ENCODE measurements at places on chromosomes 1 and 21.

- no peak for DNase-seq
Observed at GRCh38 chr1:207097871-207098324, 6.1 kb upstream of the C4BPA start.

DNA sequence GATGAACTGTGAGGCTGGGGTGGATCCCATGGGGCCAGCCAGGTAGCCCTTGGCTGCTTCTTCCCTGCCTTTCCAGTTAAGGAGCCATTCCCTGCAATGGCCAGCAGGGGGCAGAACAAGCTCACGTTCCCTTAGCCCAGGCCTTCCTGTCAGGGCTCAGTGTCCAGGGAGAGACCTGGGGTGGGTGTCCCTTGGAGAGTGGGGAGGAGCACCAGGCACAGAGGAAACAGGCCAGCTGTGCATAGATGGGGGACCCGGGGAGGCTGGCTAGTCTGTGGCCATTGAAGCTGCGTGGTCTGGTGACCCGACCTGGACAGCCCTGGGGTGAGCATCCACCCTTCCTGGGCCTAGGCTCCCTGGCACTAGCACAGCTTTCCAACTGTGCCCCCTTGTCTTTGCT is 13.2 kb upstream of the EPS8L3 start:
- DNase-seq, result peak; percentile 65

DNA sequence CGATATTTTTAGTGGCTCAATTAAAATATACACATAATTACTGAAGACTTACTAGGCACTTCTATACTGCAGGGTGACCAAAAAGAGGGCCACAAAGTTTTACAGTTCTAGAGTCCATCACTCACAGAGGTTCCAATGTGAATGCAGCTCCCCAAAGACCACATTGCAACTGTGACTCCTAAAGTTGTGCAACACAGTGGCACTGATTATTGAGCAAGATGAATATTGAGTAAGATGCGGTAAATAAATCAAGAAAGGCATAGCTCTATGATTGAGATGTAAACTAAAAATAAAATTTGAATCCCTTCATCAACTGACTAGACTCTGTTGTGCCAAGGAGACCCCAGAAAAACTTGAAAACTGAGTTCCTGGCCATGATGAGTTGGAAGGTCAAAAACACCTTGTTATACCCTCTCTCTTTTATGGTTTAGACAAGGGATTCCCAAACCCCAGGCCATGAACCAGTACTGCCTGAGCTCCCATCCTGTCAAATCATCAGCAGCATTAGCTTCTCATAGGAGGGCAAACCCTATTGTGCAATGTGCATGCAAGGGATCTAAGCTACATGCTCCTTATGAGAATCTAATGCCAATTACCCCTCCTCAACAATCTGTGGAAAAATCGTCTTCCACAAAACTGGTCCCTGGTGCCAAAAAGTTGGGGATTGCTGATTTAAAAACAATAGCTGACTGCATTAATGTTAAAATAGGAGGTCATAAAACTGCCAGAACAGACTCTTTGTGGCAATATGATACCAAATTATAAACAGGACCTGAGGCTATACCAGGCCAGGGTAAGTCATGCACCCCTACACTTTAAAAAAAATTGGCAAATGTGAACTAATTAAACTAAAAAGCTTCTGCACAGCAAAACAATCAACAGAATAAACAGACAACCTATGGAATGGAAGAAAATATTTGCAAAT is 94.3 kb downstream of the ADGRL4 start:
- no peak for DNase-seq

DNA sequence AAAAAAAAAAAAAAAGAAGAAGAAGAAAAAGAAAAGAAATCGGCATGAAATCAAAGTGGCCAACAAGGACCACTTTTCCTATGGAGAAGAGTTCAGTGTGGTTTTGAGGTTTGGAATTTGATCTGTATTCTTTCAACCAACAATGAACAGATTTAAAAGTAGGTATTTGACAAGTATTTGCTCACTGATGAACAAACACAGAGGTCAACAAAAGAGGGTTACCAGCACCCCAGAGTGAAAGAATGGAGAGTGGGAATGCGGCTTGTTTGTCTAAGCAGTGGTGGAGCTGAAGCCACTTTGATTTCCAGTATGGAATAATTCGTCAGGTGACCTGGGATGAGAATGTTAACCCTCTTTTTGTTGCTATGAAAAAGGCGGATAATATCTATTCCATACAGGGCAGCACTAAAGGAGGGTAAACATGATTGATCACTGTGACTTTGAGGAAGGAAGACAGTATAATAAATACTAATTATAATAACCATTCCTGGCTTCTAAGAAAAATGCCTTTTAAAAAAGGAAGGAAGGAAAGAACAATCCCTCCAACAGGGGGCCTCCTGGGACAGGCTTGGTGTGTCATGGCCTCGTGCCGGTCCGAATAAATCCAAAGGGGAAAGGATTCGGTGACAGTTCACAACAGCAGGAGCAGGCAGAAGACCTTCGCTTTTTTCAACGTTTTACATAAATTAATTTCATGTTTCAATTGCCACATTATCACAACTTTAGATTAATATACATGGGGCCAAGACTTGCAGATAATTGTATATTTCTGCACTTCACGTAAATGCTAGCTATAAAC is 37.2 kb upstream of the SIM2 start:
- DNase-seq, result no peak

DNA sequence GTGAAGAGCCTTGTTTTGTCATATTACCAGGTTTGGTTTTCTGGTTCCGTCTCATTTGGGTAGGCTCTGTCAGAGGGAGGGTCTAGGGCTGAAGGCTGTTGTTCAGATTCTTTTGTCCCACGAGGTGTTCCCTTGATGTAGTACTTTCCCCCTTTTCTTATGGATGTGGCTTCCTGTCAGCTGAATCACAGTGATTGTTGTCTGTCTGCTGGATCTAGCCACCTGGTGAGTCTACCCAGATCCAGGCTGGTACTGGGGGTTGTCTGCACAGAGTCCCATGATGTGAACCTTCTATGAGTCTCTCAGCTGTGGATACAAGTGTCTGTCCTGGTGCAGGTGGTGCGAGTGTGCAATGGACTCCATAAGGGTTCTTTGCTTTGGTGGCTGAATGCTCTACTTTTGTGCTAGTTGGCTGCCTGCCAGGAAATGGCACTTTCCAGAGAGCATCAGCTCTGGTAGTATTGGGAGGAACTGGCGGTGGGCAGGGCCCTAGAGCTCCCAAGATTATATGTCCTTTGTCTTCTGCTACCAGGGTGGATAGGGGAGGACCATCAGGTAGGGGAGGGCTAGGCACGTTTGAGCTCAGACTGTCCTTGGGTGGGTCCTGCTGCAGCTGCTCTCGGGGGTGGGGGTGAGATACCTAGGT is 246.0 kb downstream of the RYR2 start:
- no peak for DNase-seq

GRCh38 chr1:21536218-21536617 is 27.0 kb downstream of the ALPL start:
- no peak for DNase-seq

DNA sequence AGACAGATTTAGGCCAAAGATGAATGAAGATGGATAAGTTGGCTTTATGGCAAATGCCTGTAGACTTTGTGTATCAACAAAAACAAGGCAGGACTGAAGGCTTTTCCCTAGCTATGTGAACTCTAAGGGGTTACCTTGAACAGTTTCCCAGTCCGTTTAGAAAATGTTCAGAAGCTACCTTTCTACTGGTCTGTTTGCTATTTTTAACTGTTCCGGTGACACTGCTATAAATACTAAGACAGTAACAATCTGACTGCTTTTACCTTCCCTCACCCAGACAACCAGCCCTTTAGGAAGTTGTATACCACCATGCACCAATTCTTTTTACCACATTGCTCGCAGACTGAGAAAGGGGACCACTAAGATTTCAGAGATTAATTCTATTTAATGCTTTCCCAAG is 102.2 kb downstream of the PHTF1 start:
- no peak for DNase-seq

DNA sequence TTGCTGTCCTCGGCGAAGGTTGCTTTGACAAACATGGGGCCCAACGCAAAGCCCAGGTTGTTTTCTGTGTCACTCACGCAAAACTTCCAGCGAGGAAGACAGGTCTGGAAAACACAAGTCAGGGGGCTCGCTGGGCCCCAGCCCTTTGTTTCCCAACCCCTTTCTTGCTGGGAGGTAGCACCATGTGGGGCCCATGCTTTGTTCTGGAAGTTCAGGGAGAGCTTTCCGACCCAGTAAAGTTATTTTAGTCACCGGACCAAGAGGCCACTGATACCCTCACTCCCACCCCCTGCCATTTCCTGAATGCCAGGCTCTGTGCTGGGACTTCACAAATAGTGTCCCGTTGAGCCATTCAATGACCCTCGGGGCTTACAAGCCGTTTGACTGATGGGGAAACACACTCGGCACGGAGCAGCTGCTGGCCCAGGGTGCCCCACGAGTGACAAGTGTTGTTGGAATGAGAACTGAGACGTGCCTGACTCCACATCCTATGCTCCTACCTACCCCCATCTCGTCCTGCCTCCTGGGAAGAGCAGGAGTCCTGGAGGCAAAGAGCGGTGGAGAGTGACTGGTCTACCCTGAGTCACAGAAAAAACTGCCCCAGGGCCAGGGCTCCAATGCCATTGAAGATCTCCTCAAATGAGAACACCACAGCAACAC is 52.0 kb downstream of the ECE1 start:
- no peak for DNase-seq

- no peak for DNase-seq
Observed at GRCh38 chr1:58978096-58978495, 194.2 kb upstream of the JUN start.

GRCh38 chr1:9079988-9080704 is 10.7 kb upstream of the SLC2A5 start:
- no peak for DNase-seq

DNA sequence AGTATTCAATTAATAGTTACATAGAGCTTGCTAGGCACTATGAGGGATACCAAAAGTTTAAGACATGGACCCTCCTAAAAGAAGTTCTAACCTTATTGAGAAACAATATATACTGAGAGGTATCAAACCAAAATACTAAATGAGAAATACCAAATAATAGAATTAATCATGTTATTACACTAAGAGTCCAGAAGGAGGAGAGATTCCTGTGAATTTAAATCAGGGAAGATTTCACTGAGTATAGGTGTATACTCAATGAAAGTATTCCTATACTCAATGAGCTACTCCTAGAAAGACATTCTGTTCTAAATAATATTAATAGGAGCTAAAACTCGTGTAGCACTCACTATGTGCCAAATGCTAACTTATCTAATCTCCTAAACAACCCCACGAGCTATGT is 9.4 kb downstream of the CR1L start:
- DNase-seq, result no peak

- no peak for DNase-seq
Observed at GRCh38 chr1:1308756-1309250, 406 bp downstream of the PUSL1 start.

GRCh38 chr1:7564137-7564536 is 207.0 kb upstream of the VAMP3 start:
- DNase-seq, result no peak

- no peak for DNase-seq
Observed at GRCh38 chr21:42581336-42581992, 67.8 kb downstream of the SLC37A1 start.

GRCh38 chr1:215845234-215845891 is 278.3 kb downstream of the KCTD3 start:
- no peak for DNase-seq

DNA sequence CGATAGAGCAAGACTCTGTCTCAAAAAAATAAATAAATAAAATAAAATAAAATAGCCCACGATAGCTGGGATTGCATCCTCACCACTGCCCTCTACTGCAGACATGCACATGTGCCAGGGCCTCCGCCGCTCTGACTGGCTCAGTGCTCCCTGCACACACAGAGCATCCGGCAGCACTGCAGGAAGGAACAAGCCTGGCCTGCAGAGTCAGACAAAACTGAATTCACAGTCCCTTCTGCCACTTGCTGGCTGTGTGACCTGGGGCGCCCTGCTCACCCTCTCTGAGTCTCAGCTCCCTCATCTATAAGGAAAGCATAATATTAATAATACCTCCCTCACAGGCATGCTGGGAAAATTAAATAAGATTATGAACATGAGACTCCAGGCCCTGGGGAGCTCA is 35.4 kb downstream of the CSMD2 start:
- DNase-seq, result no peak

DNA sequence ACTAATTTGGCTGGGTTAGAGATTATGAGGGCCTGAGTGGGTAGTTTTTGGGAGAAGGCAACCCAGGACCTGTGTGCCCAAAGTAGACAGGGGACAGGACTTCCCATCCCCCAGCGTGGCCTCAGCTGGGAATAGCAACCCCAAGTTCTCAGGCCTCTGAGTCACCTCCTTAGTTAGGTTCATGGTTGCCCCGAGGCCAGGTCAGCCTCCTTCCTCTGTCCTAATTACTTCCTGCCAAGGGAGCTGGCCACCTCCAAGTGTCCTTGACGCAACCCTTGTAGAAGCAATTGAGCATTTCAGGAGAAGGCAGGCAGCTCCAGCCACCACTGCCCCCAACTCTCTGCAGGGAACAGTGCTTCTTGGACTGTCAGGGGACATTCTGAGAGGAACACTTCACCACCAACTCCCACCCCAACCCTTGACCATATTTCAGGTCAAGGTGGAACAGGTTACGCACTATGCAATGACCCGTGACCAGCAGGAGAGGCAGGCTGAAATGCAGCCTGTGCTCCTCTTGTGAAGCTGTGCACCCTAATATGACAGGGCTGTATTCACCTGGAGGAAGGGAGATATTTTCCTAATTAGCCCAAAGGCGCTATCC is 5.1 kb upstream of the NT5C1A start:
- no peak for DNase-seq

GRCh38 chr1:245177071-245177900 is 22.5 kb downstream of the KIF26B start:
- no peak for DNase-seq

DNA sequence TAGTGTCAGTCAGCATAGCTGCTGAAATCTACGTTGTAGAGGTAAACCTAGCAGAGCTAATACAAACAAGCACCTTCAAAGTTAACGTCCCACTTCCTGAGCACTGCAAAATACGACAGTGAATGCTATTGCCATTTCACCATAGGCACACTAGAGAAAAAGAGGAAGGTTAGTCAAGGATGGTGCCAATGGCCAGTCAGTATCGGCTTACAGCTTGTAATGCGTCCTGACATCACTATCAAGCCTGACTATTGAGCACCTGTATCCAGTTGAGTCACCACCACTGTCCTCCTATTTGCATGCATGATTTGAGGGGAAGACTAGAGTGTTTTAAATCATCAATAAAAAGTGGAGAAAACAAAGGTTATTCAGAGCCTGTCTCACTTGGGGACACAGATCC is 34.4 kb downstream of the NUCKS1 start:
- no peak for DNase-seq

DNA sequence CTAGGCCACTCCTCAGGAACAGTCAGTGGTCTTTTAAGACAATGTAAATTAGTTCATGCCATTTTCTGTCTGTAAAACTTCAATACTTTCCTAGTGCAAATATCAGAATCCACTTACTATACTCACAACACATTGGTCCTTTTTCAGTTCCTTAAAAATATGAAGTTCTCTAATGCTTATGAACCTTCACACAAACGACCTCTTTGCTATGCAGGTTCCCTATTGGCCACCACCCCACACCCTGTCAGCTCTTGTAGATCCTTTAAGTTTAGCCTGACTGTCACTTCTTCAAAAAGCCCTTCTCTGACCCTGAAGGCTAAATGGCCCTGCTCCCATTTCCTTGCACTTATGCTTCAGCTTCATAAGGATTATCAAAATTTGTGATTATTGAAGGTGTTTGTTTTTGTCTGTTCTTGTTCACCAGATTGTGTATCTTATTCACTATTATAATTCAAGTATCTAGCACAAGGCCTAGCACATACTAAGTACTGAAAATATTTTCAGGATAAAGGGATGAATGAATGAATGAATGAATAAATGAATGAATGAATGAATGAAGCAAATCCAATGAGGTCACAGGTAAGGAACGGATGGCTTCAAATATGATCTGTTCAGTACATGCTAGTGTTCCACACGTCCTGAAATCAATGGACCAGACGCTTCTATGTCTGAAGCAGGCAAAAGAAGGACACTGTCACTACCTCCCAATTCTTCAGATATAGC is 373.9 kb downstream of the VAV3 start:
- no peak for DNase-seq

Measured in stimulated activated CD4-positive, alpha-beta T cell treated with anti-CD3 and anti-CD28 coated beads, Interleukin-4, amount 100 ng/mL, for 4 hours (primary cell).